Stimulated activated naive CD4-positive, alpha-beta T cell treated with Interleukin-2 at 50 U/mL for 16 hours (primary cell): ENCODE measurements at places on chromosomes 1 and 21.

DNA sequence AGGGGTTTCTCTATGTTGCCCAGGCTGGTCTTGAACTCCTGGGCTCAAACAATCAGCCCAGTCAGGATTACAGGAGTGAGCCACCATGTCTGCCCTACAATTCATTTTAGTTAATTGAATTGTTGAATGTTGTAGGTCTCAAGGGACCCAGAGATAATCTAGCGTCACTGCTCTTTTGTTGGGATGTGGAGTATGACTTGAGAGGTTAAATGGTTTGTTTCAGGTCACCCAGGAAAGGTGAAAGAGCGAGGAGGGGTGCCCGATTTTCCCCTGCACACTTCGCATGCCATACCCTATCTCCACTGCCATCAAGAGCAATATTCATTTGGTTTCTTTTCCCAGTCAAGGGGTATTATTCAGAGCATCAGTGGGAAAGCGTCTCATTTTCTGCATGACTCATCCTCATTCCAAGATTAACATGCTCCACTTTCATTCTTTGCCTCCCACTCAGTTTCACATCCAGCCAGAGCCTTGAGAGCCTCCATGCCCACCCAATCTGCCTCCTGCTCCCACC, 13.1 kb upstream of the SLC30A1 start:
- no peak for DNase-seq

DNA sequence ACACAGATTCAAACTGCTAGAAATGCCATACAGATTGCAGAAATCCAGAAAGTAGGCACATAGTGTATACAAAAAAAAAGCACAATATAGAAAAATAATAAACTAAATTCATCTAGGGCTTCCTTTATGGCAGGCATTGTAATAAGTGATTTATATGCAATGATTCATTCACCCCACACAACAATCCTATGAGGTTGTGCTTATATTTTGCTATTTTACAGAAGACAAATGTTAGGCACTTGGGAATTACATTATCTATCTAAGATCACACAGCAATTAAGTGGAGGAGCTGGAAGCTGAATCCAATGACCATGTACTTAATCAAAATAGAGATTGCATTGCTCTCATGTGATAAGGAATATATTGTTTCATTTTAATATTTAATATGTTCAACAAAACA, 225.7 kb upstream of the KCNK2 start:
- no peak for DNase-seq

- peak; percentile 66 for DNase-seq
These were observed 9.0 kb downstream of the CD2 start for GRCh38 chr1:116763116-116763786.

DNA sequence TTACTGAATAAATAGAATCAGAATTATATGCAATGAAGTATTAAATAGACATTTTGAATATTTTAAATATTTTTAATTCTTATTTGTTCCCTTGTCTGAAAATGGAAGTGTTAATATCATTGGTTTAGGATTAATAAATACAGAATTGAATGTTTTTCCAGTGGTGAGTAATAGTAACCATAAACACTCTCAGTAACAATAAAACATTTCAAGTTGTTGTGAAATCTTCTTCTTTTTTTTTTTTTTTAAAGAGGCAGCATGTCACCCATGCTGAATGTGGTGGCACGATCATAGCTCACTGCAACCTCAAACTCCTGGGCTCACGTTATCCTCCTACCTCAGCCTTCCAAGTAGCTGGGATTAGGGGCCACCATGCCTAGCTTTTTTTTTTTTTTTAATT, 86.2 kb upstream of the ZBTB18 start:
- DNase-seq: no peak

GRCh38 chr1:90800012-90800717, 83.1 kb upstream of the BARHL2 start:
- DNase-seq: no peak

DNA sequence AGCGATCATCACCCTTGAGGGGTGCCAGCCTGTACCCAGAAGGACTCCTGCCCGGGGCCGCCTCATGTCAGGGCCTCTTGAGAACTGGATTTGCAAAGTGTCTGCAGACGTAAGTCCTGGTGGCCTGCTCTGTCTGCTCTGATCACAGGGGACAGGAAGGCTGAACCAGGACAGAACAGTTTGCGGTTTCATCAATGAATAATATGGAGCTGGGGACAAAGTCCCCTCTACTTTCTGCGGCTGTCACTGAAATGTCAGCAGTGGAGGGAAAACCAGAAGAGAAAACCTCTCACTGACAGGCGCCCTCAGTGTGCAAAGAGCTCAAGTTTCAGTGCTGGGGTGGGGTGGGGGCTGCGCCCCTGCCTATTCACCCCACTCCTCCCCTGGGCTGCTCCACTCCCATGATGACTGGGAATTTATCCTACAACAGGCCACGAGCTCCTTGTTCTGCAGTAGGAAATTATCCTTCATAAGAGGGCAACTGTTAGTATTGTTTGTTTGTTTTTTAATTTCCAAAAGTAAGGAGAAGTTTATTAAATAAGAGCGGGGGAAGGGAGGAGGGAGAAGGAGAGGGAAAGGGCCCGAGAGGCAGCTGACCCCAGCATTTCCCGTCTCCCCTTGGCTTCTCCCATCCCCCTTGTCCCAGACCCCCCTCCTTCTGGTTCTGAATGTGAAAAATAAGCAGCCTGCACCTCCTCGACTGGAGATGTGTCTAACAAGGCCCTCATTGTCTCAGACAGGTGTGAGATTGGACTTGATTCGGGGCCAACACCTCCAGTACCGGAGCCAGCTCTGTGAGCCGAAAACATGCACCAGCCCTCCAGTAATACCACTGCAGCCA, 149.2 kb downstream of the CLIC6 start:
- DNase-seq: no peak
